ENCODE measurements at places on chromosomes 5 and 9.

DNA sequence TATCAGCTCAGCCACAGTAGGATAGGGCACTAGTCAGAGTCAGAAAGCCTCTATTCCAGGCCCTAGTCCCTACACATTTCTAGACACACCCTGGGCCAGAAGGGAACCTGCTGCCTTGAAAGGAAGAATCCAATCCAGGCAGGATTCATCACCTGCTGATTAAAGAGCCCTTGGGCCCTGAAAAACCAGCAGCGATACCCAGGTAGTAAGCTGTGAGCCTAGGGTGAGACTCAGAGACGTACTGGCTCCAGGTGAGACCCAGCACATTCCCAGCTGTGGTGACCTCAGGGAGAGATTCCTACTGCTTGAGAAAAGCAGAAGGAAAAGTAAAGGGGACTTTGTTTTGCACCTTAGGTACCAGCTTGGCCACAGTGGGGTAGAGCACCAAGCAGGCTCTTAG lies 4.7 kb downstream of the CCIN start:
- DNase-seq = no peak

DNA sequence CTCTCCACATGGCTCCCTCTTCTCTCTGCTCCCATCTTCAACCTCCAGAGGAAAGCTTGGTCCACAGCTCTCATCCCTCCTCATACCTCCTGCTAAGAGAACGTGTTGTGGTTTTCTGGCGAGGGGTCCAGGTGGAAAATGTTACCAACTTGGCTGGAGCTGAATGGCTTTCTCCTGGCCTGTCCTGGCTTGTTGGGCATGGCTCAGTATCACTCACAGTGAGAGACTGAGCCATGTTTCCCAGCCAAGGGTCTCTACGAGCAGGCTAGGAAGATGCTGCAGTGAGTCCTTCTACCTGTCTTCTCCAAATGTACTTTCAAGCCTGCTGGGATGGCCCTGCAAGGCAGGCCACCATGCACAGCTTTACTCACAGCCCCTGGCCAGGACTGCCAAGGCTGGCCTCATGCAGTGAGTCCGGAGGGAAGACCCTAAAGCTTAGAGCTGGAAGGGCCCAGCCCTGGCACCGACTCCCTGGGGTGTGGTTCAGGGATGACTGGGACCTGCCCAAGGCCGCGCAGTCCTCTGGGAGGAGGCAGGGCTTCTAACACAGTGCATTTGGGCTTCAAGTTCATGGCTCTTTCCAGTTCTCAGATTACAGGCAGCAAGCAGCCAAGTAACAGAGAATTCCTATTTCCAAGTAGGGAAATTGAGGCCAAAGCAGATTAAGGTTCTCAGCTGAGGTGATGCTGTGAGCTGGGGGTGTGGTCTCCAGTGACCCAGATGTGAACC lies 59.5 kb downstream of the COL27A1 start:
- DNase-seq = no peak

DNA sequence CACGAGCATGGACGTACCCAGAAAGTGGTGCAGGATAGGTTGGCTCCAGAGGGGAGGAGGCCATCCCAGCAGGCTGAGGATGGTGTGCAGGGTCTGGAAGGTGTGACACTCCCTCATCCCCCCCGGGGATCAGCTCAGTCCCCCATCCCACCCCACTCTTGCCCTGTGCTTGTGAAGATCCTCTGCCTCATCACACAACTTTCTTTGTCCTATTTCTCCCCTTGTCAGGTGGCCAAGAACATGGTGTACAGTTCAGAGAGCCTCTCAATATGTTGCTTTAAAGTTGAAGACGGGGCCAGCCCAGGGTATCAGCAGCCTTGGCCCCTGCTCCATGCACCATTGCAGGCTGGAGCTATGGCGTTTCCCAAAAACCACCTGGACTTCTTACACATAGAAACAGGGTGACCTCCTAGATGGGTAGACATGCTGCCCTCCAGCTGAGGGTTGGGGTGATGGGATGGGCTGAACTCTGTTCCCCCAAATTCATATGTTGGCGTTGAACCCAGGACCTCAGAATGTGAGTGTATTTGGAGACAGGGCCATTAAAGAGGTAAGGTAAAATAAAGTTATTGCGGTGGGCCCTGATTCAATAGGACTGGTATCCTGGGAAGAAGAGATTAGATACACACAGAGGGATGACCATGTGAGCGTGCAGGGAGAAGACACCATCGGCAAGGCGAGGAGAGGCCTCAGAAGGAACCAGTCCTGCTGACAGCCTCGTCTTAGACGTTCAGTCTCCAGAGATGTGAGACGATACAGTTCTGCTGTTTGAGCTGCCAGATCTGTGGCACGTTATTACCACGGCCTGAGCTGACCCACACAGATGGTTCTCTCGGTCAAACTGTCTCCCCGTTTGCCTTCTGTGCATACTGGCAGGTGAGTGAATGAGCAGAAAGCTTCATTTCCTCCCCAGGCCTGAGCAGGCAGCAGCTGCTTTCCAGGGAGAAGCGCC lies 272.5 kb downstream of the GADD45G start:
- no peak for DNase-seq

- no peak for DNase-seq
These were observed 42.5 kb upstream of the MYOT start for GRCh38 chr5:137825165-137825564.

GRCh38 chr5:108625654-108626053 lies 122.0 kb upstream of the FER start:
- no peak for DNase-seq

DNA sequence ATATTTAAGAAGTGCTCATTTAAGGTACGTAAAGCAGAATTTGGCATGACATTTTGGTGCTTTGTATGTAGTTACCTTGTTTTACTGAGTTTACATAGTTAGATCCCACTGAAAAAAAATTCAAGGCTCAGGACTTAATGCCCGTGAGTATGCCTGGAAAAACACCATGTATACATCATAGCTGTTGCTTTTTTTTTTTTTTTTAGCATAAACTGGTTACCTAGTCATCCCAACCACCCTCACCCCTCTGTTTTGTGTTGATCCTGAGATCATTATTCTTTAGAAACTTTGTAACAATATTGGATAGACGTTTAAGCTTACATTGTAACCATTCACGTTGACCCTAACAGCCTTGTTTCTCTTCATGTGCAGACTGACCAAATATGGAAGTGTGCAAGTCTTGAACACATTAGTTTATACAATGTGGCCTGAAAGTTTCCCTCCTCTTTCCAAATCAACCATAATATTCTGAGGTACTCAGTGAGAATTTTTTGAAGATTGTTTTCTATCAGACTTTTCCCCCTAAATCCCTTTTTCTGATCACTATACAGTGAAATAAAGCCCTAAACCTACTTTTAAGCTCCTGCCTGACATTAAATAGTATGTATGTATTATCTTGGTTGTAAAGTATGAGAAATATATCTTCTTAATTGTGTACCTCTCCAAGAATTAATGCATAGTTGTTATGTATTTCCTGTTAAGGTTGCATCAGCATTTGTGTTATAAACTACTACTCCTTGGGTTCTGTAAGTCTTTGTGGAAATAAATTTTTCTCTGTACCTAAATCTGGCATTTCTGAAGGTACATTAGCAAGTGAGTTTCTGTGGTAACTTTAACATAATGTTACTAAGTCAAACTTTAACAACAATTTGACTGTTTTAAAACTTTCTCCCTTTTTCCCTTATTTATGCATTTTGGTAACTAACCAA lies 4.4 kb downstream of the RABGAP1 start:
- no peak for DNase-seq

DNA sequence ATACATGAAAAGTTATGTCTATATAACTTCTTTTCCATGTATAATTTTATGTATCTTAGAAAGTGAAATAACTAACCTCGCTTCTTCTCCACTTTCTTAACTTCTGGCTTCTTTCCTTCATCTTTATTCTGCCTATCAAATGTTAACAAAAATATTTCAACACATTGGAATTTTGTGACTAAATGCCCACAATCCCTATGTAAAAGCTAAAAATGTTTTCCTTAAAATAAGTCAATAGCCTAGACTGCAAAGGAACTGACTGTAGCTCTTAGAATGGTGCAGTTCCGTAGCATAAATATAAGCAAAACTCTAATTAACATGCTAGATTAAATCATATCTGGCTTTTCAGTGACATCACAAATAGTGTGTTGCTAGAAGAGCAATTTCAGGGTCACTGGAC lies 40.9 kb downstream of the PSIP1 start:
- DNase-seq = no peak

DNA sequence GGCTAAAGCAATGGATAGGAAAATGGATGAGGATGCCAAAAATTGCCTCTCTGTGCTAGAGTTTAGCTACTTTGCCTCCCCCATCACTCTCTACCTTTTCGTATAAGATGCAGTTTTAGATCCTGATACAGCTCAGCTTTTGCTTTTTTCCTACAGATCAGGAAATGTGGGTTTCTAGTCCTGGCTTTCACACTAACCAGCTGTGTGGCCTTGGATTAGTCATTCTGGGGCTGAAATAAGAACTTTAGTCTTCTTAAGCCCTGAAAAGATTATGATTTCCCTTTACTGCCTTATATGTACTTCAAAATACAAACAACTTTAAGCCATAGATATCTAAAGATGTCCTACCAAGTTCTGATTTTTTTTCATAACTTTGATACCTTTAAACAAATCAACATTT lies 116.4 kb downstream of the BAAT start:
- DNase-seq = no peak

DNA sequence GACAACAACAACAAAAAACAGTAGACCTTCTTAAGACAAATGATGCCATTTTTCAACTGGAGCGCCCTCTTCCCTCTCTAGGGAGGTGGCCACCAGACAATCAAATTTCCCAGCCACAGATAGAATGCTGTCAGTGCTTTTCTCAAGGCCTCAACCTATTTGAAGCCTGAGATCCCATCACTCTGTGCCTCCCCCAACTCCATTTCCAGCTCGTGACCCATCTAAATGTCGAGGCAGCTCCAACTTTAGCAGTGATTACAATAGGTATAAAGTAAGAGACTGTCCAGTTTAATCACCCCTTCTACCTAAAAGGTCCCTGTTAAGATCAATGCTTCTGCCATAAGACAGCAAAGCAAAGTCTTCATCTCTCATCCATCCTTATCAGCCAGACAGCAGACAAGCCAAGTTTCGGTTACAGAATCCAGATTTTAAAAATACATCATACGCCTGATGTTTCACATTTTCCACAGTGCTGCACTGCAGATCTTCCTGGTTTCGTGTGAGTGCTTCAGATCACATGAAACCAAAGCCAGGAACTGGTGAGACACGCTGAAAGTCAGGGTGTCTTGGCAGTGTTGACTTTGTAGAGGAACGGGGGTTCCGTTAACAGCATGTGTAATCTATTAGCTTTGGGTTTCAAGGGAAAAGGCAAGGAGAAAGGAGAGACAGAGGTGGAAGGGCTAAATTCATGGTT lies 447.8 kb downstream of the ENC1 start:
- DNase-seq = no peak

- no peak for DNase-seq
These were observed 26.9 kb downstream of the SRD5A1 start for GRCh38 chr5:6659941-6660684.

GRCh38 chr5:149371296-149371962 lies 7.7 kb downstream of the IL17B start:
- DNase-seq = peak; percentile 63

DNA sequence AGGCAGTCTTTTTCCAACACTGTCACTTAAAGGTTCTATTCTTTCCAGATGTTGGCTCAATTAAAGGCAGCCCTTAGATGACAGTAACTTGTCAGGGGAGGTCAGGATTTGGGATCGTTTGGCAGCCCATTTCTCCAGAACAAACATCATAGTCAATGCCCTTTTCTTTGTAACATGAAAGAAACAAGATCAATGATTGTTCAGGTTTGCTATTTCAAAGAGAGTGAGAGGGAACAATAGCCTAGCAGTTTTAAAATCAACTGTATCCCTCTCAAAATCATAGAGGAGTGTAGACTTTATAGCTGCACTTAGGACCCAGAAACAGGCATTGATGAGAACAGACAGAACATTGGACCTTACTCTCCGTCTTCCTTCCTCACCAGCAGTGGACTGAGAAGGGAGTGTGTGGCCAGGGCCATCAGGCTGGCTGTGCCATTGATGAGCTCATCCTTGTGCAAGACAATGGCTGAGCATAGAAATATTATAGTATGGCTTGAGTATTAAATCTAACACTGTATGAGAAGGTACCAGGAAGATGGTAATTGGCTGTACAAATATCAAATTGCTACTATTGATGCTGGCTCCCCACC lies 130.0 kb downstream of the PIP5K1B start:
- DNase-seq = no peak

DNA sequence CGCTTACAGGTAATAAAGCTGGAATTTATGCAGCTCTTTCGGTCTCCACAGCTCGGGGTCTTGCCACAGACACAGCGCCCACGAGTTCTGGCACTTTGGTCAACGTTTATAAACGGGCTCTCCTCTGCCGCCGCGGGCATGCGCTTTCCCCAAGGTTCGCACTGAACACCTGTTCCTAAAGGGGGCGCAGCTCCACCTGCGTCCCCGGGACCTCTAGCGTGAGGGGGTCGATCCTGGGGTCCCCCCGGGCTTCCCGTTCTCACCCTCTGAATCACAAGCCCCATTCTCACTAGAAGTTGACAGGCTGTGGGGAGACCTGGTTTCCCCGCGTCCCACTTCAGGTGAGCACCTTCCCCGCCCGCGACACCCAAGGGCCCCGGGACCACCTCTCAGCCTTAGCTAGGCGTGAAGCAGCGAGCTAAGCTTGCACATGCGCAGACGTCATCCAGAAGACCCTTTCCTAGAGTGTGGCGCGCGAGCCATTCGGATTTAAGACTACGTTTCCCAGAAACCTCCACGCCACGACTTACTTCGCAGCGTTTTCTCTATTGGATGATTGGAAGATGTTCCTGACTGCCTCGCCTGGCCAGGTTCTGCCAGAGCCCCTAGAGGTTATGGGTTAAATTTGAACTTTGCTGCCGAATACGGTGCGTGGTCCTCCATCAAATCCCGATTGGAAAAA lies 21.3 kb upstream of the ZNF782 start:
- no peak for DNase-seq

DNA sequence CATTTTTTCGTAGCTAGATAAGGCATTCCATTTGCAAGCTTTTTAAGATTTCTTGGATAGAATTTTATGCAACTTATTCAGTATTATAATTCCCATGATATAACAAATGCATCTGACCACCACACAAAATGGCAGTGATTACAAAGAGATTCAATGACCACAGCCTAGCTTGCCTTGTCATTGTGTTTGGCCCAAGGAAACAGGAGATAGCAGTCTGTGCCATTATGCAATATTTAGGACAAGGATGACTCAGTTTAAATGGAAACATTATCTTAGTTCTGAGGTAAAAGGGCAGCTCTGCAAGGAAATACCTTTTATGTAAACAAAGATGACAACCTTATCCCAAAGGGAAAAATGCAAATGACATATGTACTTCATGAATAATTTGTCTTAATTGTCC lies 89.8 kb downstream of the NUDT12 start:
- no peak for DNase-seq

GRCh38 chr9:83538890-83539238 lies 663 bp upstream of the FRMD3 start:
- no peak for DNase-seq

DNA sequence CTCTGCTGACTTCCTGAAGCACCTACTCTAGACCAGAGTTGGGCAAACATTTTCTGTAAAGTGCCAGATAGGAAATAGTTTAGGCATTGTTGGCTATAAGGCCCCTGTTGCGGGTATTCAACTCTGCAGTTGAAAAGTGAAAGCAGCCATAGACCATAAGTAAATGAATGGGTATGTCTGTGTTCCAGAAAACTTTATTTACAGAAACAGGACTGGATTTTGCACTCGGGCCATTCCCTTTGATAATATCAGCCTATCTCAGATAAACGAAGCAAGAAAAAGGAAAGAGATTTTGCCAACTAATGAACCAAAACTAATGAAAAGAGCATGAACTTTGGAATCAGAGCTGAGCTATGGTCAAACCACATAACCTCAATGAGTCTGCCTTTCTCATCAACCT lies 184.4 kb downstream of the SAXO1 start:
- no peak for DNase-seq

Measured in activated T-cell treated with anti-CD3 and anti-CD28 coated beads for 4 hours (primary cell).